ENCODE measurements at places on chromosomes 1 and 21. TPM values are rescaled to one million over a fixed set of nuclear protein-coding genes. Genes with fewer than 3 reads are reported as not detected.

SIM2 gene
- not detected for total RNA-seq

TMPRSS2 gene
- total RNA-seq = 324 TPM

RGS13 gene
- not detected for total RNA-seq

SYCP1 gene
- not detected for total RNA-seq

RCC2 gene
- total RNA-seq = 22.9 TPM

EGLN1 gene
- 34.7 TPM for total RNA-seq

LRRC71 gene
- not detected for total RNA-seq

DRAXIN gene
- not detected for total RNA-seq

TMEM200B gene
- 2.0 TPM for total RNA-seq

DNA sequence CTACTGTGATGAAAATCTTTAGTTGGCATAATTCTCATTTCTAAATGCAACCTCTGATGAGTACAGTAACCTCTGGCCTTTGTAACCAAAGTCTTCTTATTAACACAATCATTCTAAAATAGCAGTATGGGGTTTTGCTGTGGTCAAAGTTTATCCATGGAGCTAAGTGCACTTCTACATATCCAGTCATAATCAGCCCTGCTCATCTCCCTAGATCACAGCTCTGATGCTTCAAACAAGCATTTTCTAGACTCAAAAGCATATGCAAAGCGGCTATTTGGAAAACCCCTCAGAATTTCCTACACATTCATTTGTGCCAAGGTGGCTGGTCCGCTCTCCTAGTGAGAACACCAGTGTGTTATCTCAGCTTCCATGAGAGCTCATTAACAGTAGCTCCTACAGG lies 418.6 kb downstream of the MRPL39 start:
- no peak for DNase-seq

GRCh38 chr1:27052527-27052926 lies 39.9 kb upstream of the TENT5B start:
- DNase-seq = no peak

- DNase-seq = no peak
Measured at GRCh38 chr1:2151252-2151651, 43.3 kb downstream of the FAAP20 start.

- DNase-seq = no peak
Measured at GRCh38 chr21:31416465-31416864, 72.4 kb upstream of the TIAM1 start.

DNA sequence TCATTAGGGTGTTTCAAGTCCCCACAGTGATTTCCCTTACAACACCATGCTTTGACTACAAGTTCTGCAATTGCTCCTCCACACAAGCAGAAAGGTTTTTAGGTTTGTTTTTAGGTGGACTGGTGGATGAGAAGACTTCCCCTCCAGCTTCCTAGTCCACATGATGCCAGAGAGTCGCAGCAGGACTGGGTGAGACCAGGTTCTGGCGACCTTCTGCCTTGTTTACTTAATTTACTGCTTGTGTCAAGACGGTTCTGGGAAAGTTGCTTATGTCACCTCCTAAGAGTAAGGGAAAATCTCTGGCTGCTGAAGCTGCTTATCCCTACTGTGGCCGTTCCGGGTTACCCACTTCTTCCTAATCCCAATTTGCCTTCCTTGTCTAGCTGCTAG lies 76.4 kb downstream of the GLUL start:
- no peak for DNase-seq

- DNase-seq = no peak
Measured at GRCh38 chr1:111656086-111657017, 36.8 kb downstream of the RAP1A start.

GRCh38 chr1:238293075-238293474 lies 402.4 kb upstream of the ZP4 start:
- DNase-seq = no peak

DNA sequence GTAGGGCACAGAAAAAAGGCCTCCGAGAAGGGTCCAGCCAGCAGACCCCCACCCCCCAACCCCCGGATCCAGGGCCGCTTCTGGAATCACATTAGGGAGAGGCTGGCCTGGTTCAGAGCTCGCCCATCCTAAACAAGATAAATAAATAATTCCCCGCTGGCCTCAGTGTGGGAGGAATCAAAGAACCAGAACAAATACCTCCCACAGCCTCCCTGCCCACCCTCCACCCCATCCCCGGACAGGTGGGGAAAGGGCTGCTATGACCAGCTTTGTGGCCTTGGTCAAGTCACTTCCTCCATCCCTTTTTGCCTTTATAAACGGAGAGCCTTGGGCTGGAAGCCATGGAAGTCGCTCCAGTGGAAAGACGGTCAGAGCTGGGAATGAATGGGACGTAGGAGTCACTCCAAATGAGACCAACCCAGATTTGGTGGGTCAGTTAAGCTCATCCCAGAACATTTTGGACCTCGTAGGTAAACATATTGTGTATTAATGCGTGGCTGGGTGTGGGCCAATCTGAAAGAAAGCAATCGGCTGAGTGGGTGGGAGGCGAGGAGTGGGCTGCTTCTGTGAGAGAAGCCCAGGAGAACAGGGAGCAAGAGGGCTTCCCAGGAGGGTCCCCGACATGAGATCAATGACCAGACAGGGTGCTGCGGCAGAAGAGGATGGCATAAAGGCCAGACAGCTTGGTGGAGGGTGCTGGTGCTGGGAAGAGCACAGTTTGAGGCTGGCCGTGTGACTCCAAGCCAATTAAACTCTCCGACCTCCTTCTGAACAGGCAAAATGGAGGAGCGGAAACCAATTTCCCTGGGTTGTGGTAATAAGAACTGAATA lies 63.3 kb downstream of the MEF2D start:
- no peak for DNase-seq

GRCh38 chr21:44802396-44803153 lies 955 bp upstream of the UBE2G2 start:
- no peak for DNase-seq

GRCh38 chr1:228143480-228144192 lies 3.6 kb downstream of the GUK1 start:
- DNase-seq = no peak

GRCh38 chr1:210571356-210572284 lies 242.9 kb downstream of the HHAT start:
- no peak for DNase-seq

DNA sequence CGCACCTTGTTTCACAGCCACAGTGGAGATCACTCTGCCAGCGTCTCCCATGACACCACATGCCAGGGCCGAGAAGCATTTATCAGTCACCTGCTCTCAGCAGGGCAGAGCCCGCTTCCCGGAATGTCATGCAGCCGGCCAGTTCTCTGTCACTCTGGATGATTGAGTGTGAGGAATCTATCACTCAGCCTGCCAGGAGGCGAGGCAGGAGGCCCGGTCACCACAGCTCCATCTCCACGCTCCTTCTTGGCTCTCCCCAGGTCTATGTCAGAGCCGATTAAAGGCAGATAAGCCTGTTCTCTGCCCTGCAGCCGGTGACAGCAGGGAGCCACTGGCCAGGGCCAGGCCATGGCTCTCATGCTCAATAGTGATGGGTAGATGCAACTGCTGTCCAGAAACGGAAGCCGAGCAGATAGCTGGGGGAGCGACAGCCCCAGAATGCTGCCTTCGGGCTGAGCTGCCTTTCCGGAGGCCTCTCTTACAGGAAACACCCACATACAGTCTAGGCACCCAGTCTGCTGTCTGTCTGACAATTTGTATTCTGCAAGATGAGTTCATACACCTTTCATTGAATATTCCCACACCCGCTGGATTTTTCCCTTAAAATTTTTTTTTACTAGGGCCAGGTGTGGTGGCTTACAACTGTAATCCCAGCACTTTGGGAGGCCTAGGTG lies 64.1 kb downstream of the ACTL8 start:
- no peak for DNase-seq

GRCh38 chr1:18653916-18654315 lies 23.3 kb downstream of the PAX7 start:
- no peak for DNase-seq

- no peak for DNase-seq
Measured at GRCh38 chr1:21383785-21384401, 56.0 kb upstream of the NBPF3 start.

GRCh38 chr1:61979729-61980128 lies 214.9 kb upstream of the L1TD1 start:
- DNase-seq = no peak

DNA sequence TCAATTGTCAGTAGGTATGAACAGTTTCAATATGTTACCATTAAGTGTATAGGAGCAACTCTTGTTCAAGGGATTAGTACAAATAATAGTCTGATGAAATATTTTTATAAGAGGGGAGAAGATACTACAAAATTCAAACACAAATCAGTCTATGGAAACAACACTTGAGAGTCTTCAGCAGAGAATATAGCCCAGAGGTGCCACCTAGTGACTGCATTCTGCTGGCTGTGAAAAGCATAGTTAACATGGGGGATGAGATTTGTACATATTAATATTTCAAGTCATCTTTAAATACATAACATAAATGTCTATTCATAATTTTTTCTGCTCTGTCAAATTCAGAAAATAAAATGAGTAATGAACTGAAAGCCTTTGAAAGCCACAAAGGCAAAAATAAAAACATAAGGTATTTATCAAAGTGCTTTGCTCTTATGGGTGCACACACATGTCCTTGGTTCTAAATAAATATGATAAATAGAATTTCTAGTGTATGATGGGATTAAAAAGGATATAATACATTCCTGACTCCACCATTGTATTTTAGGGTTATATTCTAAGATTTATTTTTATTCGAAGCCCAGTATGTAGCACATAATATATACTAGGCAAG lies 440.9 kb upstream of the ZRANB2 start:
- peak; percentile 59 for DNase-seq

Data from Peyer's patch (tissue), 4 donors.